ENCODE measurements at places on chromosomes 4 and X.

GRCh38 chr4:48710446-48711209 lies 69.5 kb downstream of the FRYL start:
- no peak for DNase-seq

DNA sequence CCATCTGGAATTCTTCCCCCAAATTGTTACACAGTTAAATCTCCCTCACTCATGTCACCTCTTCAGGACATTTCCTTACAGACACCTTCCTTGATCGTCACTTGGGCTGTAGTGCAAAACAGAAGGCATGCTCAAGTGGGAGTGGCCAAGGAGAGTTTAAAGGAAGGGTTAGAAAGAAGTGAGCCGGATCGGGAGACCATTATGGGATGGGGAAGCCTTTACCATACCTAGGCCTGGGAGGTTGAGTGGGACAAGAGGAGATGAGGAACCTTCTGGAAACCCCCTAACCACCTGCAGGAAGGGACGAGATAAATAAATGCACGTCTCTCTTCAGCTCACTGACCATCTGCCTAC lies 102.7 kb downstream of the UCHL1 start:
- no peak for DNase-seq

DNA sequence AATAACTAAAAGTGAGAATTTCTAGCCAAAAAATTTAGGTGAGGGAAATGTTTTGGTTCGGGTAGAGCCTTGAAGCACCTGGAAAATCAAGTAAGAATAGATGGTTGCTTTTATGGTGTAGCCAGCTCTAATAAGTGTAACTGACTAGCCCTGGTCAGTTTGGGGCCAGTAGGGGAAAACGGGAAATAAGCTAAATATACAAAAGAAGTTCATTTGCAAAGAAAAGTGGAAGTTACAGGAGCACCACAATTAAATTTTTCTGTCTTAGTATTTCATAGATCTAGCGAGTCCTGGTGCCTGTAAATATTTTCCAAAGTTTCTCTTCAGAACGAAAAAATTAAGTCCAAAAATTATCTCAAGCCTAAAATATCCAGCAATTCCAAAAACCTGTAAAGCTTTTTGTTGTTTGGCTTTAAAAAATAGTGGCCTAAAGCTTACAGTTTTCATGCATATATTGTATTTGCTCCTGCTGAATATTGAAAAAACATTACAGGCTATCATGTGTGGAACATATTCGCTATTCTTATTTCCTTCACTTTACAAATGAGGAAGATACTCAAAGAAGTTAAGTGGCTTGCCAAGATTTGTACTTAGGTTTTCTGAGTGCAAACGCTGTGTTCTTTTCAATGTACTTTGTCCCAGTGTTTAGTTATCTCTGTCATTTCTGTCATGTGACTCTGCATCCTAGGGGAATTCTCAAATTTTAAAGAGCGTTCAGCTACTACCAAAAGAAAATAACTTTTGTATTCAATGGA lies 7.3 kb upstream of the PTPN13 start:
- no peak for DNase-seq

DNA sequence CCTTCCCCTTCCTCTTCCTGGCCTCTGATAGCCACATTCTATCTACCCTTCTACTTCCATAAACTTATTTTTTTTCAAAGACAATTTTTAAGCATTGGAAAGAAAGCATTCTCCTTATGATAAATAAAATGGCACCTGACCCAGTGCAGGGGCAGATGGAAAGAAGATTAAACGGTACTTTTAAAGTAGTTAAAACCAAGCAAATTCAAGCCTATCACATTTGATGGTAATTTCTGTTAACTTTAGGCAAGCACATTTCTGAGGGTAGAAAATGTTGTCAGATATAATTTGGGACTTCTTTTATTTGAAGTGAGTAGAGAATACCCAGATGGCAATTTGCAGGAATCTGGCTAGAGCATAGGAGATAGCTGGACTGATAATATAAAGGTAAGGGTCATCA lies 332.9 kb downstream of the EPHA5 start:
- no peak for DNase-seq

DNA sequence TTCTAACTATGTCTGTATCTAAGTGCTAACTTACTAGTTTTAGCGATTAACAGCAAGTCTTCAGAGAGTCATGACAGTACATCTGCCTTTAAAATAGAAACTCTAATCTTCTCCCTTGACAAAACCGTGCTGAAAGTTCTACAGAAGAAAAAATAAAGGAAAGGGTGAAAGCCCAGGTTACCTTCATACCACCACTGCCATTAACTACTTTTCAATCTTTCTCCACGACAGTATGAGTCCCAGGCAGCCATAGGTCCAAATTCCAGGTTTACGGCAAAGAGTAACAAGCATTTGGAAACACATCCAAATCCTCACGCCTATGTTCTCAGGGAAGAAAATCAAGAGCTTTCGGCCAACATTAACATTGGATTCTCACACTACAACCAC lies 12.4 kb upstream of the ZCCHC13 start:
- DNase-seq = no peak

DNA sequence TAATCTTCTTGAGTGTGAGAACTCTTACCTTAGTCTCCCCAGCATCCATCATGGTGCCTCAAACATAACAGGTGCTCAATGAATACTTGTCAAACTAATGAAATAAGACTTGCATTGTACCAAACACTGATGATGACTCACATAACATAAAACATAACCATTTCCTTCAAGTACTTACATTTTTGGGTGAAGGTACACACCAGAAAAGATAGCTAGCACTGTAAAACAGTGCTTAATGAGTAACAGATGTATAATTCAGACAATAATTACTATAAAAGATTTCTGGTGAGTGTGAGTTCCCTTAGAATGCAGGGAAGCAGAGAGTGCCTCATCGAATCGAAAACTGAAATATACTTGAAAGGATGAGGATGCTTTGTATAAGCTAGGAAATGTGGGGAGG lies 70.1 kb upstream of the HCCS start:
- DNase-seq = no peak

DNA sequence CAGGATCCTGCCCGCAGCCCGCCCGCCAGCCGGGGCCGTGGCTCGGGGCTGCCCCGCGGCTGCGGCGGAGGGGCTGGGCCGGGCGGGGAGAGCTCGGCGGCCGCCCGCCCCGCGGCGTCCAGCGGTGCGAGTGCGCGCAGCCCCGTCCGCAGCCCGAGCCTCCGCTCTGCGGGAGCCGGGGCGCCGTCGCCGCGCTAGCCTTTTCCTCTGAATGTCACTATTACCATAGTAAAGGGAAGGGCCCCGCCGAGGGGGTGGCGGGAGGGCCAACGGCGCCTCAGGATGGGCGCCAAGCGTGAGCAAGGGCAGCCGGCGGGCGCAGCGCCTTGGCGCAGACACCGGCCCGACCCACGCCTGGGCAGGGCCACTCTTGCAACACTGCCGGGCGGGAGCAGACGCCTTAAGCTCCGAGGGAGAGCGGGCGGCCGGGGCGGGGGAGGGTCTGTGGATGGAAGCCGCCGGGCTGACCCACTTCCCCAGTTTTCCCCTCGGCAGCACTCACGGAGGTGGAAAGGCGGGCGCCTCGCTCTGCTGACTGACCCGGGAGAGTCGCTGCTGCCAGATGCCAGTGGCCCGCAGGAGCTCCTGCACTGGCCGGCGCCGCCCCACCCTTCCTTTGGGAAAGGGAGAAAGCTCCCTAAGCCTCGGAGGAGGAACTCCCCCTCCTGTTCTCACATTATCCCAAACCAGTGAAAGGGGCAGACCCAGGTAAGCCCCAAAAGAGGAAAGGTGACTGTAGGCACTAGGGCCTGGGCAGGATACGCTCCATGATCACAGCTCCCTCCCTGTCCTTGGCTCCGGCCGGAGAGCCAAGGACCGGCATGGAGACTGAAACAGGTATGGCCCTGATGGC lies 329.4 kb downstream of the HNRNPD start:
- no peak for DNase-seq

- no peak for DNase-seq
Observed at GRCh38 chrX:10597871-10598270, 22.5 kb downstream of the MID1 start.

GRCh38 chr4:138953961-138954371 lies 61.6 kb upstream of the NOCT start:
- DNase-seq = no peak

- no peak for DNase-seq
Observed at GRCh38 chrX:124401696-124402095, 55.3 kb downstream of the SH2D1A start.

- no peak for DNase-seq
Observed at GRCh38 chrX:465418-466215, 78.9 kb upstream of the PPP2R3B start.

GRCh38 chr4:83558680-83559079 lies 22.8 kb downstream of the GPAT3 start:
- DNase-seq = no peak

DNA sequence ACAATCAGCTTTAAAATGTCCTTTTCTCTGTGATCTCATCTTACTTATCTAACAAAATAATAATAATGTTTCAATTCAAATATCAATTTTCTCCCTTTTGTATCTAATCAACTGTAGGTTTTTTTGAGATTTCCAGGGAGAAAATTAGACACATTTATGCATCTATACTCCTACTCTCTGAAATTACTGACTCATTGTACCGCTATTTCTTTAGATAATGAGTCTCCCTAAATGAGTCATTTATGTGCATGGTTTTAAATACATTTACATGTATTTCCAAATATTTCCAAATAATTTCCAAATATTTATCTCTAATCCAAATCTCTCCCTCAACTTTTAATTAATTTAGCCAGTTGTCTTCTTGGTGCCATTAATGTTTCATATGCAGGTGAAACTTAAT lies 621.0 kb downstream of the TECRL start:
- no peak for DNase-seq

GRCh38 chr4:162847945-162848549 lies 318.6 kb downstream of the NAF1 start:
- DNase-seq = no peak

- DNase-seq = no peak
Observed at GRCh38 chr4:66766557-66766956, 778.7 kb downstream of the CENPC start.
